CD4-positive, alpha-beta T cell treated with Interleukin-1 beta for 1 hour (primary cell): ENCODE measurements at places on chromosomes 12 and 14.

DNA sequence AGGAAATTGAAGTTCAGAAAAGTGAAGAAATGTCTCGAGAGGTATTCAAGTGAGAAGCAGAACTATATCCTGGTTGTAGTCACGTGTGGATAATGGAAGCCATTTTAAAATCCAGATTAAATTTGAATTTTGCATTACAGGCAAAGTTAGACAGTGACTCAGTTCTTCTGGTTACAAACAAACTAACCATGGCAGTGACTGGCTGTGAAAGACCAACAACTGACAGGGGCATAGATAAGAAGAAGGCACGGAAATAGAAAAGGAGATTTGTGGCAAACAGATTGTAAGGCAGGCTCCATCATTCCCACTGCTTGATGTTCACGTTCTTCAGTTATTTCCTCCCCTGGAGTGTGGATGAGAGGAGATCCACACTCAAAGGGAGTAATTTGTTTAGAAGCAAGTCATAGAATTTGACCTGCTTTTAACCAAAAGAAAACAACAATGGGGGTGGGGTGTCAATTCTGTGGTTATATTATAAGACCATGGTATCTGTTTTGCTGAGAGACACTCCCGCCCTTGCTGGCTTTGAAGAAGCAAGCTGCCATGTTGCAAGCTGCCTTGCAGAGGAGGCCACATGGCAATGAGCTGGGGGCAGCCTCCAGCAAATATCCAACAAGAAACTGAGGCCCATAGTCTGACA is 795.3 kb downstream of the VRK1 start:
- no peak for DNase-seq

GRCh38 chr14:69658664-69659261 is 47.4 kb downstream of the SUSD6 start:
- no peak for DNase-seq

GRCh38 chr14:77077040-77077439 is 21.0 kb upstream of the CIPC start:
- DNase-seq: no peak

- no peak for DNase-seq
Measured at GRCh38 chr12:47350062-47350408, 270.3 kb upstream of the AMIGO2 start.

- no peak for DNase-seq
Measured at GRCh38 chr12:93946542-93947150, 201.7 kb upstream of the PLXNC1 start.

DNA sequence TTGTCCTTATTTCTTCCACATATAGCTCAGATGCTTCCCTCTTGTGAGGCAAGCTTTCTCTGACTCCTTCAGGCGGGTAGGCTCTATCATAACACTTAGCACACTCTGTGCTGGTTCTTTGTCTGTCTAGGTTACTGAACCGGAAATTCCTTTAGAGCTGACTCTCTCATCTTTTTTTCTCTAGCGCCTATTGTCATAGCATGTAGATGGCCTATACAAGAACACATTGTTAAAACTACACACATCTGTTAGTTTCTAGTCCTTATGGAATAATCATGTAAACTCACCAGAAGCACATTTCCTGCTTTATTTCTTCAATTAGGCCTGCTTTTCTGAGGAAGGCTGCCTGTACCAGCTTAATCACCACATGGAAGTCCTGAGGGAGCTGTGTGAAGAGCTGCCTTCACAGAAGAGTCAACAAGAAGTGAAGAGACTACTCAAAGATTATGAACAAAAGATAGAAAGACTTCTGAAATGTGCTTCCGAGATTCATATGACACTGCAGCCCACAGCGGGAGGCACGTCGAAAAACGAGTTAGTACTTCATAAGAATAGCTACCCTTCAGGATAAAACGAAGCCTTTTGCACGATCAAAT is 143.9 kb downstream of the SYNE2 start:
- no peak for DNase-seq

GRCh38 chr12:80282761-80283160 is 161.3 kb upstream of the PTPRQ start:
- DNase-seq: no peak

DNA sequence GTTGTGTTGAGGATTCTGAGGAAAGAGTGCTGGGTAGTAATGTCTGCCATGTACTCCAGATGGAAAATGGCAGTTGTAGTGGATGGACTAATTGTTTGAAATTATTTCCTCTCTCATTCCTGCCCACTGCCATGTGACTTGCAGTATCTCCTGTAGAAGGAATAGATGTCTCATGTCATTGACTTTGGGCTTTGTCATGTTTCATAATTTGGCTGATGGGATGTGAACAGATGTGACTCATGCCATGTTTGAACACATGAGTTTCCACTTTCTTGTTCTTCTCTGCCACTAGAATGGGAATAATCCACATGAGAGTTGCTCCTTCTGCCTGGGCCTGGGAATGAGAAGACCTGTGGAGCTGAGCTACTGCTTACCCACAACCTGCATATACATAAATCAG is 2.4 kb upstream of the CALCOCO1 start:
- DNase-seq: no peak

DNA sequence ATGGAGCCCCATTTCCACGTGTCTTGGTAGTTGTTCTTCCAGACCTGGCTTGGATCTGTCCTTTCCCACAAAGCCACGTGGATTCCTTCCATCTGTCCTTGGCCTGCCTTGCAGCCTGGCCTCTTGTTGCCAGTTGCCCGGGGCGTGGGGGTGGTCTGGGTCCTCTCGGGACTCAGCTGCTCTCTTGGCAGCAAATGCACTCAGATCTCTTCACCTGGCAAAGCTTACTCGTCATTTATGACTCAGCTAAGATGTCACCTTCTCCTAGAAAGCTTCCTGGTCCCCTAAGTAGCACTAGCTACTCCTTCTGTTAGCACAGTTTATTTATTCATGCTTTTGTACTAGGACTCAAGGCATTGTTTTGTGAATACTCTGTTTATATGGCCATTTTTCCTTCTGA is 13.6 kb downstream of the PLEKHG3 start:
- DNase-seq: no peak

- DNase-seq: peak; percentile 31
Measured at GRCh38 chr12:2288001-2288400, 235.2 kb downstream of the CACNA1C start.

DNA sequence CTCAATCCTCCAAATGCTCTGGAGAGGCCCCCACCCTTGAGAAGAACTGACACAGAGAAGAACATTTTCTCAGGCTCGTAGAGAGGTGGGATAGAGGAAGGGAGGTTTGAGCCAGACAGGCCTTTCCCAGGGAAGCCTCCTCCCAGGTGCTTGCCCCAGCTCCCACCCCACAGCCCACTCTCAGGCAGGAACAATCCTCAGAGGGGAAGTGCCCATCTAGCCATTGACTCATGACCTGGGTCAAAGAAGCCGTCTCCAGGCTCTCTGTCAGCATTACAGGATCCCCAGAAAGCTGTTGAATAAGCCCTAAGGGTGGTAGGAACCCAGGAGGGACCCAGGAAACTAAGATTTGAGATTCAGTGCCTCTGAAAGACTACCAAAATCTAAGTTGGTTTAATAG is 3.8 kb downstream of the AQP6 start:
- no peak for DNase-seq

- no peak for DNase-seq
Measured at GRCh38 chr14:93045965-93046704, 69.6 kb downstream of the ITPK1 start.

GRCh38 chr14:74085047-74085637 is 386 bp downstream of the LIN52 start:
- no peak for DNase-seq

DNA sequence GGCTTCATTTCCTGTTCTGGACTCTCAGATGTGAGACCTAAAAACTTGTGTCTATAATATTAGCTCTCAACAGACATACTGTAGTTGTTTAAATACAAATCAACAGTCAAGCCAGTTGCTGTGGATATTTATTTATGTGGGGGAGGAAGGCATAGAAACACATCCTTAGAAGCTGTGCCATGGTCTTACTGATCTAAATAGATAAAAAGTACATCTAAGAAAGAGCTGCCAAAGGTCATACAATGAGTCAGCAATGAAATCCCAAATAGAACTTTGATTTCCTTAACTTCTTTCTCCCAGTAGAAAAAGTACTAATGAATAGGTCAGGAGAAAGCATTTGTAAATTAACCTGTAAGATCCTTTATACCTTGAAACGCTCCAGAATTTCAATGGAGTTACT is 185.1 kb downstream of the AKAP6 start:
- DNase-seq: no peak

- no peak for DNase-seq
Measured at GRCh38 chr14:95817271-95817670, 59.4 kb upstream of the TUNAR start.

- DNase-seq: no peak
Measured at GRCh38 chr12:130644146-130644545, 72.0 kb downstream of the RIMBP2 start.

DNA sequence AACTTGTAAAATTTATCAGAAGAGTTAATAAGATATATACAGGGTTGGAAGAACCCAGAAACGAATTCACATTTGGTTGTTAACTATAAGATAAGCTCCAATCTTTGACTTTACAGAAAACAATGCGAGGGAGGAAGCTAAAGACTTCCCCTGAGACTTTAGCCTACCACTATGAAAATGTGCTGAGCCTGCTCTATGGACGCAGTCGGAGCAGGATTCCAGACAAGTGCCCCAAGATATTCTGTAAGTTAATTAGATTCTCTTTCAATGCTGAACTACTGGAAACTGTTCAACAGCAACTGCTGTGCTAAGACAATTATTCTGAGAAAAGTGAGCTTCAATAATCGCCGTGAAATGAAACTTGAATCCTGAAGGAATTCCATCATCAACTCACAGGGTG is 8.3 kb upstream of the LRRC10 start:
- DNase-seq: no peak

DNA sequence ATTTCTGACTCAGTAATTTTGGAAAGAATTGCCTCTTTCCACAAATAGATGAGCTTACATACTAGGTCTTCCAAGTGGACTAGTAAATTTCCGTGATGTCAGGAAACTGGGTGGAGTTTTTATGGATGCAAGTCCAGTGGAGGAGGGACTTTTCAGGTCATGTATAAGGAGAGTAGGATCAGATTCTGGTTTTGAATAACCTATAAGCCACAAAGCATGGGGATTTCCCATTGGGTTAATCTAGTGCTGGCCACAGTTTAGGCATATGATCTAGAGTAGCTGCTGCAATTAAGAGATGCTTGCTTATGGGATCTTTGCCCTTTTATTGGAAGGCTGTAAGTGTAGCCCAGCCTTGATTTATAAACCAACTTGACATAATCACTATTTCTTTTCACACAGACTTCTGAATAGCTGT is 33.8 kb downstream of the STK38L start:
- no peak for DNase-seq

DNA sequence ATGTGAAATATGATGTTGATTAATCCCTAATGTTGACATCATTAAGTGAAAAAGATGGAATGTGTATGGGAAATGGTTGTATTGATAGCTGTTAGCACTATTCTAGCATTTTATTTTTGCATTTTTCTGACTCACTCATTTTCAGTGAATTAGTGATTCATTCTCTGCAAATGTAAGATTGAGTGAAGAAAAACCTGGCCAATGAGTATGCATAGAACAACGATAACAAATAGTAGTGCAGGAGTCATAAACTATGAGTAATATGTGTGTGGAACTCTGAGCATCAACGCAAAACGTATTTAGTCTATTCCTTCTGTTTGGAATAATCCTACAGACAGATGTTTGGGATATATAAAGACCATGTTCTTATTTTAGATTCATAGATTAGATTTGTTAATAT is 76.3 kb upstream of the RTL1 start:
- DNase-seq: no peak

DNA sequence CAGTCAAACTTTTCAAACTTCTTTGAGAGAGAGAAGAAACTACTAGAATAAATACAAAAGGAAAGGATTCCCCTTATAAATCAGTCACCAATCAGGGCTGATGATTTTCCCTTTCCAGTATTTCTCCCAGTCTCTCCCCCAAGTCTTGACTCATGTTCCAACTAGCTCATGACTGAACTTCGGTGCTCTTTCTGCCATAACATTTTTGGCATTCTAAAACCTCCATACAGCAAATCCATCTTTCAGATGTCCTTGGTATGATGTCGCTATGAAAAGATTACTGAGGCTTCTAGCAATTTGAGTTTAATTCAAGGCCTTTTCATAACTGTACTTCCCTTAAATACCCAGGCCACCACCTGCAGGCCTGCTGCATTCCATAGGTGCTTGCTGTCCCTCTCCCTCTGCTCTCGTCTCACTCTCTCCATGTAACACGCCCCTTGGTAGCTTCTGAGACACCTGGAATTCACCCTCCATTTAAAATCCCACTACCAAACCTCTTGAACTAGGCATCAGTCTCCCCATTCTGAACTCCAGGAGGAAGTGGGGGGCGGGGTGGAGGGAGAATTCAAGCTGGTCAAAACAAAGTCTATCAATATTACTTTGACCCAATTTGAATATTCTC is 2.4 kb downstream of the PRKD1 start:
- DNase-seq: no peak

GRCh38 chr14:29926228-29926627 is 1.4 kb downstream of the PRKD1 start:
- DNase-seq: no peak

- DNase-seq: no peak
Measured at GRCh38 chr14:67276131-67276530, 34.9 kb downstream of the PALS1 start.

DNA sequence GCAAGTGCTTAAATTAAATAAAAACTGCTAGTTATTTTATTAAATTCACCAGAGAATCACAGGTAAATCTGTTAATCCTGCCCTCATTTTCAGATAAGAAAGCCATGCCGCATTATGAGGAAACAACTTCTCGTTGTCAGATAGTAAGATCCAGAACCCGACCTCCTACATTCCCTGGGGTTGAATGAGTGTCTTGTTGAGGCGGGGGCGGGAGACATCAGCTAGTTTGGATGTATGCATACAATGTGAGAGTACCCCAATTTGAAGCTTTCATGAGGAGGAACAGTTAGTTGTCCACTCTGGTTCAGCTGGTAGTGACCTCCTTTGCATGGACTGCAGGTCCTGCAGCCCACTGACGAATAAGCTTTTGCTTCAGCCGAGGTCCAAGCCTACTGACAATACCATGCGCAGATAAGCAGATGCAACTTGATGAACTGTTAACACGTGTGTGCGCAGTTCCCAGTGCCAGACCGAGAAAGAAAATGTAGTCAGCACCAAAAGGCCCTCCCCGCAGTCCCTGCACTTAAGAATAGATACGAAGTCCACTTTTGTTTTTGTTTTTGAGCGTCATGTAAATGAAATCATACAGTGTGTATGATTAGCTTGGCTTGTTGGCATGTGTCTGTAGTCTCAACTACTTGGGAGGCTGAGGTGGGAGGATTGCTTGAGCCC is 34.9 kb downstream of the EVL start:
- no peak for DNase-seq

- no peak for DNase-seq
Measured at GRCh38 chr12:113500782-113501311, 29.2 kb upstream of the LHX5 start.

- DNase-seq: no peak
Measured at GRCh38 chr14:79656056-79656455, 555.2 kb downstream of the DIO2 start.

- DNase-seq: peak; percentile 39
Measured at GRCh38 chr12:93571365-93571924, 1.0 kb upstream of the SOCS2 start.

- DNase-seq: no peak
Measured at GRCh38 chr12:47139000-47139681, 59.4 kb upstream of the AMIGO2 start.
